ENCODE measurements at places on chromosomes 16 and 17.

DNA sequence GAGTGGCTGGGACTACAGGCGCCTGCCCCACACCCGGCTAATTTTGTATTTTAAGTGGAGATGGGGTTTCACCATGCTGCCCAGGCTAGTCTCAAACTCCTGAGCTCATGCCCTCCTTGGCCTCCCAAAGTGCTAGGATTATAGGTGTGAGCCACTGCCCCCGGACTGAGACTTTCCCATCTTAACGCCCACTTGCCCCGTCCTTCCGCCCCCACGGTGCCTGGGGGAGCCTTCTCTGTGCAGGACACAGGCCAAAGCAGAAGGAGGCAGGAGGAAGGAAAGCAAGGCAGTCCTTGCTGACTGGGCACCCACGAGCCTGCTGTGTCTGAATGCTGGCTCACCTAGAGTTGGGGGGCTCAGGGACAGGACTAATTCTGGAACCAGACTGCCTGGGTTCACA lies 17.6 kb upstream of the GNG13 start:
- no peak for DNase-seq

GRCh38 chr17:10992106-10992880 lies 154.4 kb upstream of the PIRT start:
- DNase-seq: no peak

DNA sequence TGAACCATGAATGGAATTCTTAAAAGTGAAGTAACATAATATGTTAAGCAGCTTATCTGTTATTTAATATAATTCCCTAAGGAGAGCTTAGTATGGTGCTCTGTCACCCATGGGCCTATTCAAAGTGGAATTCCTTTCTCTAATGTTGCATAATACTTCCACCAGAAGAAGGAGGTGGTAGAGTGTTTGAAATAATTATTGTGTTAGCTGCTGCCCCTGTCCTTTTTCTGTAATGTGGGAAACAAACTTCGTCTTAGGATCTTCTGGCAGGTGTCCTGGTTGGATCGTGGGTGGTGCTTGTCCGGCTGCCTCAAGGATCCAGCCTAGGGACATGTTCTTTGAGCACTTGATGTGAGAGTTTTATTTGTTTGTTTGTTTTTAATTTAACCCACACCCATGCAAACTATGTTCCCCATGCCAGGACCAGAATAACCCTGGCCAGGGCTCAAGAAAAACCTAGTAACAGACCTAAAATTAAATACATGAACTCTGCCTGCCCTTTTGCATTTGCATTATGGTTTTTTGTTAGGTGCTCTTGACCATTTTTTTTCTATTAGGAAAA lies 46.1 kb downstream of the ZNRF1 start:
- no peak for DNase-seq

- DNase-seq: no peak
Observed at GRCh38 chr16:72723781-72724180, 324.1 kb downstream of the ZFHX3 start.

GRCh38 chr17:50375858-50376538 lies 3.0 kb downstream of the EME1 start:
- no peak for DNase-seq

DNA sequence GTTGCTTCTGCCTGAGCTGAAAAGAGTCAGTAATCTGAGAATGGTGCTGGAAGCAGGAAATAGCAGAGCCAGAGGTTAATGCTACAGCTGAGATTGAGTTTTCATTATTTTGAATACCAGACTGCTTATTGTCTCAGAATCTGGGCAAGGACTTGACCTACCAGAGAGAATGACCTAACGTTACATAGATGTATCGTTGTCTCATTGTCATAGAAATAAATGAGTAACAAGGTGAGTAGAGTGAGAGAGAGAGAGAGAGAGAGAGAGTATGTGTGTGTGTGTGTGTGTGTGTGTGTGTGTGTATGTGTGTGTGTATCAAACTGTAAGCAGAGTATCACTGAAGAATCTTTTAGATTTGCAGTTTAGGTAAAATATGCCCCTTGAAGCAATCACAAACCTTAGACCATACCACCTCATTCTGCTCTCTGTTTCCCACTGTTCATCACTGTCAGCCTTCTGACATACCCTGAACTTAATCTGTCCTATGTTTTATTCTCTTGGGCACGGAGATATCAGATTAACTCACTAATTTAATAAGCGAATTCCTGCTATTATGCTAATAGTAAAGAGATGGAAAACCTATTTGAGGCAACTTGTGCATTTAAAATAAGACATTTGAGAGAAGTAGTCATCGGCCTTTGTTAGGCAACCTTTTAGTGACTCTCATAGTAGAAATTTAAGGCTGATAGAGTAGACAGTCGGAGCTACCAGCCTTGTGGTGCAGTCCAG lies 87.8 kb downstream of the CYB561 start:
- DNase-seq: no peak

- no peak for DNase-seq
Observed at GRCh38 chr17:19614900-19615299, 33.7 kb upstream of the ALDH3A2 start.

- DNase-seq: no peak
Observed at GRCh38 chr16:58503166-58503862, 3.4 kb downstream of the NDRG4 start.

DNA sequence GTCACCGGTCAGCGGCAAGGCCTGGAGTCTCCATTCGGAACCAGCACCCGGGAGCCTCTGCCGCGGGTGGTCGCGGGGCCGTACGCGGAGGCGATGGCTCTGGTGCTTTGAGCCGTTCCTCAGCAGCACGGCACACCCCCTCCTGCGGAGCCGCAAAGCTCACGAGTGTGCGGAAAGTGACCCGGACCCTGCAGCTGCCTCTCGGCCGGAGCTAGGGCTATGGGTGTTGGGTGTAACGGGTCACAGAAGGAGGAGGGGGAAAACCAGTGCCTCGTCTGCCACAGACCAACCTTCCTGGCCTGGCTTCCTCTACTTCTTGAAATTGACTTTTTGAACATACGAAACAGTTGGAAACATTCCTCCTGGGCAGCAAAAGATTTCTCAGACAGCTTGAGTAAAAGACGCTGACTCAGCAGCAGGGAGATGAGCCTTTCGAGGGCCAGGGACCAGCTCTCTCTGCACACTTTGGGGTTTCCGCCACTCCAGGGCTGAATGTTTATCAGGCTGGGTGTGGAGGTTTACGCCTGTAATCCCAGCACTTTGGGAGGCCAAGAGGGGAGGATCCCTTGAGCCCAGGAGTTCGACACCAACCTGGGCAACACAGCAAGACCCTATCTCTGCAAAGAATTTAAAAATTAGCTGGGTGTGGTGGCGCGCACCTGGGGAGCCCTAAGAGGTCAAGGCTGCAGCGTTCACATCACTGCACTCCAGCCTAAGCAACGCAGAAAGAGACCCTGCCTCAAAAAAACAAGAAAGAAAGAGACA lies 26.4 kb upstream of the PITPNA start:
- no peak for DNase-seq

GRCh38 chr16:648781-649589 lies at the start of gene WDR90:
Gene WDR90 (plus strand): TSS chr16:649365. CDS start chr16:649417, 52 bp downstream.
- DNase-seq: peak; percentile 91

DNA sequence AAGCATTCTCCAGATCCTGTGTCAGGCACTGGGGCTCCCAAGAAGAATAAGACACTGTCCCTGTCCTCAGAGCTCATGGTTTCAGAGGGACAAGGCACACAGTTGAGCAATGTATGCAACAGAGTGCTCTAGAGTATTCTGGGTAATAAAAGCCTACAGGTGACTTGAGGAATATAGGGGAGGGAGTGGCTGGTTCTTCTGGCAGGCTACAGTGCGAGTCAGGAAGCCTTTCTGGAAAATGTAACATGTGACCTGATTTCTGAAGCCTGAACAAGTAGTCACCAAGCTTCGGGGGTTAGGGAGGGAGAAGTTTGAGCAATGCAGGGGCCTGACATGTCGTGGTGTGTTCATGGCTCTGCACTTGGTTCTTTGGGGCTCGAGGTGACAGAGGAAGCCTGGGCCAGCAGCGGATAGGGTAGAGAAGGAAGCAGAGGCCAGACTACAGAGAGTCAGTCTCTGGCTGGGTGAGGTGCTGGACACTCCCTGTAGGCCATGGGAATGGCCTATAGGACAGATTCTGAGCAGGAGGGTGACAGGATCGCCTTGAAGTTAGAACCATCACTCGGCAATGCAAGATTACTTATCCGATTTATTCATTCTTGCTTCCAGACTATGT lies 16.0 kb upstream of the LRRC75A start:
- DNase-seq: no peak

DNA sequence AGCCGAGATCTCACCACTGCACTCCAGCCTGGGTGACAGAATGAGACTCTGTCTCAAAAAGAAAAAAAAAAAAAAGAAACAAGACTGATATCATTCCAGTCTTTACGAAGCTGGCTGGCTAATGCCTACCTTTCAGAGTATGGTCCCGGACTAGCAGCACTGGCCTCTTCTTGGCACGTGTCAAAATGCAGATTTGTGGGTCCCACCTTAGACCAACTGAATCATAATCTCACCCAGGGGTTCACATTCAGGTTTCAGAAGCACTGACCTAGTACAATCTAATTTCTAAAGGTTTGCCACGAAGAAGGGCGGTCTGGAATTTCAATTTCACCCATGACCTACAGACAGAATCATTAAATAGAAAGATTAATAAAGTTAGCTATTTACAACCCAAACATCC lies 43.4 kb upstream of the GRIN2A start:
- no peak for DNase-seq
